ENCODE measurements at places on chromosomes 6 and 20.

- no peak for DNase-seq
These were observed 86.6 kb upstream of the TAB2 start for GRCh38 chr6:149230712-149231460.

GRCh38 chr6:124203812-124204167 lies 400.1 kb downstream of the NKAIN2 start:
- no peak for DNase-seq

DNA sequence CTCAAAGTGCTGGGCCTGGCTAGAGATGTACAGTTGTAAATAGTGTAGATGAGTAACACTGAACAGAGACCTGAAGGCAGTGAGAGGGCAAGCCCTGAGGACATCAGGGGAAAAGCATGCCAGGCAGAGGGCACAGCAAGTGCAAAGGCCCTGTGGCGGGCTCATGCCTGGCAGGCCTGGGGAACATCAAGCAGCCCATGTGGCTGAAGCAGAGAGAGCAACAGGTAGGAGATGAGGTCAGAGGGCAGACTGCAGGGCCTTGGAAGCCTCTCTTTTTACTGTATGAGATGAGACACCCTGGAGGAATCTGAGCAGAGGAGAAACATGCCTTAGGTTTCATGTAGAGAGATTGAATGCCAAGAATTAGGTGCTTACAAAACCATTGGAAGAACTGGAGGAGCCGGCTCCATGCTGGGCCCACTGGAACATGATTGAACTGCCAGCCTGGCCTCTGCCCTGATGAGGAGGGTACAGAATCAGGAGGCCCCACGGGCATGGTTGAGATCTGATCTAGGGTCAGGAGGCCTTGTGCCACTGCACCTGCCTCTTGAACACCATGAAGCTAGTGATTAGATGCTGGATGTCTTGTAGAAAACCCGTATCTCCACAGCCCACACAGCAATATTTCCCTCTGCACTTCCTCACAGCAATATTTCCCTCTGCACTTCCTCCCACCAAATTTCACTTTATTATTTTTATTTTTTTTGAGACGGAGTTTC lies 5.9 kb upstream of the HMGA1 start:
- DNase-seq: no peak

- DNase-seq: no peak
These were observed 60.5 kb downstream of the HS3ST5 start for GRCh38 chr6:114282292-114282691.

GRCh38 chr6:139448051-139448649 lies 73.7 kb upstream of the CITED2 start:
- no peak for DNase-seq

- no peak for DNase-seq
These were observed 46.7 kb downstream of the SLC24A3 start for GRCh38 chr20:19259141-19259591.

DNA sequence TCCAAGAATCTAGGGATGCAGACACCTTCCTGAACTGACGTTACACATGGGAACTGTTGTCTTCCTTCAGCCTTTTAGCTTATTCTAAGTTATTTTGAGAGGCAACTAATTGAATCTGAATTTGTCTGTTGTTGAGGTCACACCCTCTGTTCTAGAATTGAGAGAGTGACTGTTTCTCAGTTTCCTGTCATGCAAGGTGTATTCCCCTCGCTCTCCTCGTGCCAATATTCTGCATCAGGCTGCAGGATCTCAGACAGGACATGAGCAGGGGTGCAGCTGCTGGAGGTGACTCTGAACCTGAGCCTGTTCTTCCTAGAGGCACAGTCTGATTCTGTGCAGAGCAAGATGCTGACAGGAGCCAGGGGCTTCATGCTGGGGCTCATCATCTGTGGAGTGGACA lies 52.5 kb downstream of the HLA-DPB1 start:
- DNase-seq: no peak

DNA sequence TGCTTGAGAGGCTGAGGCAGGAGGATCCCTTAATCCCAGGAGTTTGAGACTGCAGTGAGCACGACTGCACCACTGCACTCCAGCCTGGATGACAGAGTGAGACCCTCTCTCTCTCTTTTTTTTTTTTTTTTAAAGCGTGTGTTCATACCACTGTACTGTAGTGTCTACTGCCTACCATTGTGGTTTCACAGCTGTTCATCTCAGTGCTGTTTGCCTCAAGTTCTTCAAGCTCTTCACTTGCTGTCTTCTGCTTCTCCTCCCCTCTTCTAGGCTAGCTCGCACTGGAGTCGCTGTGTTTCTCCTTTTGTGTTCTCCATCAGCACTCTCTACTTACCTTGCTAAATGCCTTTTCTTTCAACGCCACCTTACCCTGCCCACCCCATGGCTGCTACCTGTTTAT lies 7.4 kb downstream of the FOXO3 start:
- no peak for DNase-seq

- DNase-seq: no peak
These were observed 248.1 kb upstream of the FOXQ1 start for GRCh38 chr6:1063671-1064355.
